ENCODE measurements at places on chromosomes 11 and 22.

GRCh38 chr22:21447694-21448402 lies 19.3 kb upstream of the TMEM191C start:
- DNase-seq = peak; percentile 47

DNA sequence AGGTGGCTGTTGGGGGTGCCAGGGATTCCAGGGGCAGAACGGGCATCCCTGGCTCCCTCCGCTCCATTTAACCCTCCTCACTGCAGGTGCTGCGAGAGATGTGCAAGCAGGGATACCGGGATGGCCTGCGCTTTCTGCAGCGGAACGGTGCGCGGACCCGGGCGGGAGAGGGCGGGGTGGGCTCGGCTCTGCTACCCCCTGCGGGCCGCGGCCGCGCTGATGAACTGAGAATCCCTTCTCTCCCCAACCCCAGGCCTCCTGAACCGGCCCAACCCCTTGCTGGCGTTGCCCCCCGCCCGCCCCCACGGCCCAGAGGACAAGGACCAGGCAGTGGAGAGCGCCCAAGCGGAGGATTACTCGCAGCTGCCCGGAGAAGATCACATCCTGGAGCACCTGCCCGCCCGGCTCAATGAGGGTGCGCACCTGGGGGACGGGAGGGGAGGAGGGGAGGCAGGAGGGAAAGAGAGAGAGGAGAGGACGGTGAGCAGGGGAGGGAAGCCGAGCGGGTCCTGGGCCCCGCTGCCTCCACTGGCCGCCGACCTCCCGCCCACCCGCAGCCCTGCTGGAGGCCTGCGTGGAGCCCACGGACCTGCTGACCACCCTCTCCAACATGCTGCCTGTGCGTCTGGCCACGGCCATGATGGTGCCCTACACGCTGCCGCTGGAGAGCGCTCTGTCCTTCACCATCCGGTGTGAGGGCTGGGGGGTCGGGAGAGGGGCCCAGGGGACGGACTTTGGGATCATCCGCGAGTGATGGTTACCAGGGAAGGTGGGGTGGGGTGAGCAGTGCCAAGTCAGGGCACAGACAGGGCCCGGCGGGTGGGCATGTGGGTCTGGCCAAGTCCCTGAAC lies 4.1 kb upstream of the CRACR2B start:
- no peak for DNase-seq

- no peak for DNase-seq
Observed at GRCh38 chr11:44564670-44565210, 723 bp upstream of the CD82 start.

GRCh38 chr22:42365942-42366695 lies 66.1 kb downstream of the NFAM1 start:
- DNase-seq = no peak

GRCh38 chr11:15806217-15806616 lies 550.1 kb downstream of the SOX6 start:
- DNase-seq = no peak

- DNase-seq = no peak
Observed at GRCh38 chr11:105226766-105227165, 87.2 kb upstream of the CARD18 start.

- no peak for DNase-seq
Observed at GRCh38 chr11:108939135-108939534, 274.3 kb downstream of the DDX10 start.

DNA sequence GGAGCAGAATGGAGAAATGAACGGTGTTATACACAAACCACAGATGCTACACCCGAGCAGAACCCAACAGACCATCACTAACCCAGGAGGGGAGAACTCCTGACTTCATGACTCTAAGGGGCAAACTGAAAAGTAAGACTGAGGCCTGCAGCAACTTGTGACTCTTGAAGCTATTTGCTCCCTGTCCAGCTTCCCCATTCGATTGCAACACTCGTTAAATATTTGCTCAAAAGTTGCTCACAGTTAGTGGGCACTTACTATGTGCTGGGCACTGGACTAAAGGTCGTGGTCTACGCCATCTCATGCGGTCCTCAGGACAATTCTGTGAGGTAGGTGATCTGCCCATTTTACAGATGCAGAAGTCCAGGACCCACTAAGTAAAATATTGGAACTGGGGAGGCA lies 9.5 kb upstream of the ADA2 start:
- DNase-seq = no peak

GRCh38 chr11:36010010-36010740 lies 66.3 kb downstream of the LDLRAD3 start:
- no peak for DNase-seq

GRCh38 chr11:78416285-78417174 lies 1.1 kb downstream of the GAB2 start:
- peak; percentile 83 for DNase-seq

GRCh38 chr11:27254744-27255446 lies 108.1 kb downstream of the CCDC34 start:
- no peak for DNase-seq

- DNase-seq = no peak
Observed at GRCh38 chr11:33892906-33893594, 1.2 kb upstream of the LMO2 start.

DNA sequence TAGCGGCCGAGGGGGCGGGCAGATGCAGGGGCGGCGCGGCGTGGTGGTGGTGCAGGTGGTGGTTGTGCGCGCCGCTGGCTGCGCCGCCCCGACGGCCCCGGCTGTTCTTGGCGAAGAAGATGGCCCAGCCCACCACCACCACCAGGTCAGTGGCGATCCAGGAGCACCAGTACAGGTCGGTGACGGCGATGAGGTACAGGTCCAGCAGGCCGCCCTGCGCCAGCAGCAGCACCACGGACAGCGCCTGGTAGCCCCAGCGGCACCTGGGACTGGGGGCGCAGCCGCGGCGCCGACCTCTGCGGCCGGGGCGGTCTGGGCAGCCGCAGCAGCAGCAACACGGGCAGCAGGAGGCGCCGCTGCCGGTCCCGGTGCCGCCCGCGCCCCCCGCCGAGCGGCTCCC lies 879 bp downstream of the TMEM121B start:
- DNase-seq = no peak

- no peak for DNase-seq
Observed at GRCh38 chr11:834371-835316, 1.9 kb downstream of the CD151 start.

GRCh38 chr11:132632641-132633124 lies 899.6 kb downstream of the OPCML start:
- no peak for DNase-seq

DNA sequence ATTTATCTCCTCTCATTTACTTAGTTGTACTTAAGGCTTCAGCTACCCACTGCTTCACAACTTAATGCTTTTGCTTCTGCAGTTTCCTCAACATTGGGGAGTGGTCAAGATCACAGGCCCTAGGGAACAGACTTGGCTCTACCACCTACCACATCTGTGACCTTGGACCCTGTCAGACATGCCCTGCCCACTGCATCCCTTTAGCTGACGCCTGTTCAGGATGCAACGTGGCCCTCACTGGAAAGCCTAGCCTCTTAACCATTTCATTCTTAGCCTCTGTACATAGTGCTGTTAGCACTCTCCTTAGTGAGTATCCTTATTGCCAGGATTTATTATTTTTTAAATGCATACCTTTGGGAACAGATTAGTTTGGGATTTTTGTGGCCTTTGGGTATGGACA lies 34.4 kb downstream of the TNRC6B start:
- no peak for DNase-seq

- DNase-seq = no peak
Observed at GRCh38 chr11:60981515-60981914, 10.0 kb downstream of the CD6 start.

DNA sequence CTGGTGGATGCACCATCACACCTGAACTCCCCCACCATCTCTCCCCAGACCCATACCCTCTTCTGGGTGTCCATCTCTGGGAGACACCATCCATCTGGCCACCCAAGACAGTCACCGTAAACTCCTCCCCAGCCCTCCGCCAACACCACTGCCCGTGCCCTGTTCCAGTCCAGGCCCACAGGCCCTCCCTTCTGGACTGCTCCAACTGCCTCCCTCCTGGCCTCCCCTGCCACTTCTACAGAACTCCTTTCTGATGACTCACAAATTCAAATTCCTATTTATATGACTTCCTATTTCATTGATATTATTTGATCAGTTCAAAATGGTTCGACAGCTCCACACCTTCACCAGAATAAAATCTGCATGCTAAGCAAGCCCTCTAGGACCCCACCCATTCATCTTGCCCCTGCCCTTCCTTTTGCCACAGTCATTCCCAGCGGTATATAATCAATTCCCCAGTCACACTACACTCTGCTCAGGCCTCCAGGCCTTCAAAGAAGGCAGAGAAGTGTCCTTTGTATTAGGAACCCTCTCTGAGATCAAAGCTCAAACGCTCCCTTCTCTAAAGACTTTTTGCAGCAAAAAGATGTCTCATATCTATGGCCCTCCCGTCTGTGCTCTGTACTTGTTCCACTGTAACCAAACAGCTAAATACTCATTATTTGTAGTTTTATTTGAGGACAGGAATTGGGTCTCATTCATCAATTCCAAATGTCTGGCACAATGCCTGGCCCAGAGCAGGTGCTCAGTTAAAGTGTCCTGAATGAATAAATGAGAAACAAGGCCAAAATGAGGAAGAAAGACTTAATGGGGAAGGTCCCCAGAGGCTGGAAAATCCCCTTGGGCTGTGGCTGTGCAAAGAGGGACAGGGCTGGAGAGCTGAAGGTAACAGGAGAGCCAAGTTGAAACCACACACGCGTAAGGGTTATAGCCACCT lies 29.0 kb downstream of the MYH9 start:
- DNase-seq = no peak
